A549 (cell line): ENCODE measurements at places on chromosomes 6 and 20.

DNA sequence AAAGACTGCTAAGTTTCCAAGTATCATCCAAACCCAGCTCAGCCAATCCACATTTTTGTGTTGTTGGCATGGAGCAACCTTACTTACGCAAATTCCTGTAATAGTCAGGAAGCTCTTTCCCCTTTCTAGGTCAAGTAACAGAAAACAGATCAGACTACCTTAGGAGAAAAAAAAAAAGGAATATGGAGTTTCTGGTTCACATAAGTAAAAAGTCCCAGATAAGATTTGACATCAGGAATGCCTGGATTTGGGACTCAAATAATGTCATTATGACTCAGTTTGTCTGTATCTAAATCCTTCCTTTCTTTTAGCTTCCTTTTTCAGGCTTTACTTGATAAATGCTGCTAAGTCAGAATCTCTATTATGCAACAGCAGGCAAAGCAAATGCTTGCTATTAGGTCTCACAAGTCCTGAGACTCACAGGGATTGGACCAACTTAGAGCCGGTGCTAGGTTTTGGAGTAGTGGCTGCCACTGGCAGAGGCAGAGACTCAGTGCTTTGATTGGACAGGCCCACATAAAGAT, 44.5 kb downstream of the NCOA7 start:
- no peak for DNase-seq

- DNase-seq = no peak
Measured at GRCh38 chr20:37071481-37071911, 24.3 kb downstream of the RBL1 start.

DNA sequence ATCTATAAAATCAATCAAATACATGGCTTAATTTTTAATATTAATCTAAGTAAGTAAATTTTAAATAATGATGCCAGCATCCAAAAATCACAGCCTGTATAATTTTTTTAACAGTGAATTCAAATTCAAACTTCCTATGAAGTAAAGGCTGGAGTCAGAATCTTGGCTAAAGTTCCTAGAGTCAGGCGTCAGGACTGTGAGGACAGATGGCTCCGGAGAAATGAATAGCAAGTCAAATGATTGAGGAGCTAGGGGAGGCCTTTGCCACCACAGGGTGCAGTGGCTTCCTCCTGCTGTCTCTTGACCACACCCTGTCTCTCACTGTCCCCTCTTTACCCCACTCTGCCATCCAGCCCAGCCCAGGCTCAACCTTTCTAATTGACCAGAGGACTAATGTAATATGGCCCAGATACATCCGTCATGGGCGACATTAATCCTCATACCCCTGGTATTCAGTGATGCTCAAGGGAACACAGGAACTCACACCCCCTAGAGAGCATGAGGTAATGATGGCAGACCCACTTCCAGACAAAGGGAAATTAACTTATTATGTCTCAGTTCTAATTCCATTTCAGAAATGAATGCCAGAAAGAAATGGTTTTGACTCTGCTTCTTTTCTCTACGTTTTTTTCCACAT, 53.4 kb downstream of the OPRM1 start:
- no peak for DNase-seq

DNA sequence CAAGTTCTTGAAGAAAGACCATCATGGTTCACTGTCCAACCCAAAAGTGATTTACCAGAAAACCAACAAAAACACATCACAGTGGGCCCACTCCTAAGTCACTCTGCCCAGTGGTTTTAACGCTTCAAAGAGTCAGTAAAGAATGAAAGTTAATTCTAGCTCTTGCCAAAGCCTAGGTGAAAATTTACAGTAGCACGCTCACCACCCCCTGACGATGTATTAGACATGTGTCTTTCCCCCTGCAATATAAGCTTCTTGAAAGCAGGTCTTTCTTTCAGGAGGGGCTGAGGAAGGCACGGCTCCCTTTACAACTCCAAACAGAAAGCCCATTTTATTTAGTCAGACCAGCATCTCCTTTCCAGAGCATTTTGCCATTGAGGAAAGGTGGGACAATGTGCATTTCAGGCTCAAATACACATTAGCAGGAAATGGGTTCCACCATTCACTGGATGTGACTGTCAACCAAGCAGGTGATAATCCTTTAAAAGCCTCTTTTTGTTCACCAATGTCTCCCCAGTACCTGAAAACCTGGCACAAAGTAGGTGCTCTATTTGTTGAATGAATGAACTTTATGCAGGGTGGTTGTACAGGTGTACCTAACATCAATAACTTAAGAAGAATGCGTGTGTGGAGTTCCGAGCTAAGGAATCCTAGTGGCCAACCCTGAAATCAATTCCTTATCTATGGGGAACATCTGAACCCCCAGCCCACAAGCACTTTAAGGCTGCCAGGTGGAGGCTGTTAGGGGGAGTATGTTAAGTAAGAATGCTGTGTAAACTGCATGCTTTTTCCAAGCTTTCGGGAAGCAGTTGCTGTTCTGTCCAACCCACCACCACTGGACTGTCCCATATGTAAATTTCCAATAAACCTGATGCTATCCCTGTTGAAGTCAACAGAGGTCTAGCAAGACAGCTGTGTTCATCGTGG, 11.4 kb downstream of the EZR start:
- no peak for DNase-seq

DNA sequence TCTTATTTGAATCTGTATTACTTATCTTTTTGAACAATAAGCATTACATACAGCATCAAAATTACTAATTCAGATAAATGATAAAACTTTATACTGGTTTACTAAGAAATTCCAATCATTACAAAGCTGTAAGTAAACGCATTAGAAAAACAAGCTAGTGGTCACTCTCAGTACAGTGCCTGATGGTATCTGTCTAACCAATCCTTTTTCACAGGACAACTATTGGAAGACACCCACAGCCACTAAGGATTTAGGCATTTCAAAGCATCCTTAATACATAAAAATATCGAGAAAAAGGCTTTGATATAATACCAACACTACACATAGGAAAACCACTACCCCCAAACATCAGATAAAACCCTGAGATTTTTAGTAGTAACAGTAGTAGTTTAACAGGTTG, 2.6 kb downstream of the CD164 start:
- DNase-seq = no peak

DNA sequence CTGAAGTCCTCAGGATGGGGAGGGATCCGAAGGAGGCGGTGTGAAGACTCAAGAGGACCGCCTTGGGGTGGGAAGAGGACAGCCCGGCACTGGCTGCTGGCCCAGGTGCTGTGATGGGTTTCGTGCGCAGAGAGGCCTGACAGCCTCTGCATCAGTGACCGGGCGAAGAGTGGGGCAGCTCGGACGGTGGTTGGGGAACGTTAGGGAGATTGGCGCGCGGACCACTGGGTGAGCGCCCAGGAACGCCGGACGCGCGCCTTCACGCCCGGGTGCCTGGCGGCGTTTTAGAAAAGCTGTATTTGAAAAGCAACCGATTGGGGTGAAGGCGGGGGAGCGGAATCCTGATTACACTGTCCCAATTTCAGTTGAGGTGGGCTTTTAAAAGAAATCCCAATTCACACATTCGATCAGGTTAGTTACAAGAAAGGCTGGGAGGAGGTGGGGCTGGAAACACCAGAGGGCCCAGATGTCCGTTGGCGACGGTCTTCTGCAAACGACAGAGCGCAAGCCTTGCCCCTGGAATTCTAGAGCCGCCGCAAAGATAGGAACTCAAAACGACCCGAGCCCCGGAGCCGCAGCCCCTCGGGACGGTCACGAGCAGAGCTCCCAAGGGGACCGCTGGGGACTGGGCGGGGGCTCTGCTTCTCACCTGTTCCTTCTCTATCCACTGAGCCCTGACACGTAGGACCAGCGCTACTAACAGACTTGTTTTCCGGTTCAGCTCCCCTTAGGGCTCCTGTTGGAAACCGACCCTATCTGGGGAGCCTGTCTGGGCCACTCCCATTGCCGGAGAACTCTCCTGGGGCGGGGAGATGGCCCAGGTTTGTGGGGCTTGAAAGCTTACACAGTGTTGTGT, 8.5 kb upstream of the TRIM40 start:
- DNase-seq = no peak

GRCh38 chr6:20115246-20115980, 96.9 kb downstream of the MBOAT1 start:
- no peak for DNase-seq
